ENCODE measurements at places on chromosomes 5 and 9. TPM values are rescaled to one million over a fixed set of nuclear protein-coding genes. Genes with fewer than 3 reads are reported as not detected.
A peak's percentile ranks its signal among the peaks of the same experiment; 100 is the strongest.

- H3K27ac ChIP-seq: no peak overlapping the region
- DNase-seq: no peak
- no peaks in the 10 kb centered on the region for H3K27me3 ChIP-seq
- no peaks in the 10 kb centered on the region for H3K4me1 ChIP-seq
Observed at GRCh38 chr5:94903726-94904125, 285.3 kb downstream of the SLF1 start.

- no peak overlapping the region for H3K4me3 ChIP-seq
- DNase-seq: no peak
- H3K36me3 ChIP-seq: no peaks in the 10 kb centered on the region
- no peaks in the 10 kb centered on the region for H3K27me3 ChIP-seq
- no peaks in the 10 kb centered on the region for H3K4me1 ChIP-seq
- no peak overlapping the region for H3K27ac ChIP-seq
Observed at GRCh38 chr9:113668061-113668460, 204.5 kb downstream of the RGS3 start.

DNA sequence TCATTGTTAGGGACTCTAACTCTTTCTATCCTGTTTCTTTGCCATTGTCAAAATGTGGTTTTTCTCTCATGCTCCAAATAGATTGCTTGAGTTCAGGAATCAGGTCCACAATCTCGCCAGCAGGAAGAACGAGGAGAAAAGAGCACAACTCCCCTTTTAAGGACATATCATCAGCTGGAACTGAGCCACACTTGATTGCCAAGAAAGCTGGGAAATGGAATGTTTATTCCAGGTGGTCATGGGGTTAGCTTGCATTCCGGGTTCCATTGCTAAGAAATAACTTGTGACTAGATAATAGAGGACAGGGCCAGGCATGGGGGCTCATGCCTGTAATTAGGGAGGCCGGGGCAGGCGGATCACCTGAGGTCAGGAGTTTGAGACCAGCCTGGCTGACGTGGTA, 32.4 kb upstream of the C9orf57 start:
- no peaks in the 10 kb centered on the region for H3K4me1 ChIP-seq
- no peaks in the 10 kb centered on the region for H3K36me3 ChIP-seq
- no peaks in the 10 kb centered on the region for H3K27me3 ChIP-seq
- no peak overlapping the region for H3K27ac ChIP-seq
- DNase-seq: no peak

- DNase-seq: no peak
- H3K27me3 ChIP-seq: no peaks in the 10 kb centered on the region
- H3K27ac ChIP-seq: no peak overlapping the region
- no peak overlapping the region for H3K4me3 ChIP-seq
- no peaks in the 10 kb centered on the region for H3K36me3 ChIP-seq
- no peaks in the 10 kb centered on the region for H3K4me1 ChIP-seq
Observed at GRCh38 chr5:45509371-45509770, 186.8 kb downstream of the HCN1 start.

DNA sequence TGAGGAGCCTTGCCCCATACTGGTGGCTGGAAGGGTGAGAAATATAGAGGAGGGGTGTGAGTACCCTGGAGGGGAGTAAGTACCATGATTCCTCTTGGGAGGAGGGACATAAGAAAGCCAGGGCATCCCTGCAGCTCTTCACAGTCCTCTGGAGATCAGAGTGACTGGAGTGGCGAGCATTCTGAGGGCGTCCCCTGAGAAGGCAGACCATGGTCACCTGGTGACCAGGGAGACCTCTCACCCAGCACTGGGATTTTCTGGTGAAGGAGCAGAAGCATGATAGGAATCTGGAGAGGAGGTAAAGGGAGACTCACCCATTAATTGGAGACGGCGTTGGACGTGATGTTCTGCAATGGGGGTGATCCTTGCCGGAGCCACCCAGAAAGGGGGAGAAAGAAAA, 27.7 kb upstream of the GPX3 start:
- no peaks in the 10 kb centered on the region for H3K4me1 ChIP-seq
- H3K4me3 ChIP-seq: no peak overlapping the region
- H3K27ac ChIP-seq: no peak overlapping the region
- H3K27me3 ChIP-seq: no peaks in the 10 kb centered on the region
- no peak for DNase-seq

- H3K27me3 ChIP-seq: no peaks in the 10 kb centered on the region
- DNase-seq: no peak
- no peak overlapping the region for H3K27ac ChIP-seq
- H3K36me3 ChIP-seq: no peaks in the 10 kb centered on the region
- no peaks in the 10 kb centered on the region for H3K4me1 ChIP-seq
Observed at GRCh38 chr5:96595300-96596090, 66.7 kb upstream of the CAST start.

DNA sequence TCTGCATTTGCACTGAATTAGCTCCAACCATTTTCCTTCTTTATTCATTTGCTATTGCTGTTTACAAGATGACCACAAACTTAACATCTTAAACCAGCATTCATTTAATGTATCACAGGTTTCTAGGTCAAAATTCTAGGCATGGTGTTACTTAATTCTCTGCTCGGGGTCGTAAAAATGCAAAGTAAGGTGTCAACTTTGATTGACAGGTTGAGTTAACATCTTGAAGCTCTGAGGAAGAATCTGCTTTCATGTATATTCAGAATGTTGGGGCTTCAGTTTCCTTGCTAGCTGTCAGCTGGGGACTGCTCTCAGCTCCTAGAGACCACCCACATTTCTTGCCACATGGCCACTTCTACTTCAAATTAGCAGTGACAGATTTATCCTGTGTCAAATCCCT, 348.7 kb upstream of the GRIN3A start:
- no peak overlapping the region for H3K27ac ChIP-seq
- no peaks in the 10 kb centered on the region for H3K27me3 ChIP-seq

DNA sequence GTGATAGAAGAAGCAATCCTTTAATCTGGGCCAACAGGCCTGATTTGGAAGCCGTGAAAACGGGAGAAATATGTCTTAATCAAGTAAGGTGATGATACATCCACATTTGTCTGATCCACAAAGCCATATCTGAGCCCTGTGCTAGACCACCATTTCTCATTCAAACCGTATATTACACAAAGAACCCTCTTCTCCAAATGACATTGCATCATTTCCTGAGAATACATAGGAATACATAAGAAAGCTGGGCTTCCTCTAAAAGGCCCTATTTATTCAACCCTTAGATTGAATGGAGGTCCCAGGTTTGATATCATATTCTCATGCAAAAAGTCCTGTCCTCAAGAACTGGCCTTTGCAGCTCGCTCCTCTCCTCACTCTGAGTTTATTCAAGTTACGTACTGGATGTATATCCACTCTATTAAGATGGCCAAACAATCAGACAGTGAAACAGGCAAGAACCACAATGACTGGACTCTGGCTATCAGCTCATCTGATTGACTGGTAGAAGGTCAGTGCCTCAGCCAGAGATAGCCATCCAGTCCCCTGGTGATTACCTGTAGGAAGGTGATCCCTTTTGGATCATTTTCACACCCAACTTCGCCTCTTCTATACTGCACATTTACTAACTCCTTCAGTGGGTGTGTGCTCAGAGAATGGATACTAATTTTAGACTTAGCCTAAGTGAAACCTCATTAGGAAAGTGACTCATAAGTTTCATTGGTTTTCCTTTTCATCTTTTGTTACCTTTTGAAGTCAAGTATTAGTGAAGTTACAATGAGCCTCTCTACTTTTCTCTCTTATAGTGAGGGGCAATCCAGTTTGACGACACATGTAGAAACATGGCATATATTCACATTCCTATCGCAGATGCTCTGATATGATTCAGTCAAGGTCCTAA, 167.6 kb upstream of the WWC1 start:
- no peak for DNase-seq
- H3K4me1 ChIP-seq: no peaks in the 10 kb centered on the region
- no peaks in the 10 kb centered on the region for H3K27me3 ChIP-seq
- no peak overlapping the region for H3K4me3 ChIP-seq
- no peak overlapping the region for H3K27ac ChIP-seq

DNA sequence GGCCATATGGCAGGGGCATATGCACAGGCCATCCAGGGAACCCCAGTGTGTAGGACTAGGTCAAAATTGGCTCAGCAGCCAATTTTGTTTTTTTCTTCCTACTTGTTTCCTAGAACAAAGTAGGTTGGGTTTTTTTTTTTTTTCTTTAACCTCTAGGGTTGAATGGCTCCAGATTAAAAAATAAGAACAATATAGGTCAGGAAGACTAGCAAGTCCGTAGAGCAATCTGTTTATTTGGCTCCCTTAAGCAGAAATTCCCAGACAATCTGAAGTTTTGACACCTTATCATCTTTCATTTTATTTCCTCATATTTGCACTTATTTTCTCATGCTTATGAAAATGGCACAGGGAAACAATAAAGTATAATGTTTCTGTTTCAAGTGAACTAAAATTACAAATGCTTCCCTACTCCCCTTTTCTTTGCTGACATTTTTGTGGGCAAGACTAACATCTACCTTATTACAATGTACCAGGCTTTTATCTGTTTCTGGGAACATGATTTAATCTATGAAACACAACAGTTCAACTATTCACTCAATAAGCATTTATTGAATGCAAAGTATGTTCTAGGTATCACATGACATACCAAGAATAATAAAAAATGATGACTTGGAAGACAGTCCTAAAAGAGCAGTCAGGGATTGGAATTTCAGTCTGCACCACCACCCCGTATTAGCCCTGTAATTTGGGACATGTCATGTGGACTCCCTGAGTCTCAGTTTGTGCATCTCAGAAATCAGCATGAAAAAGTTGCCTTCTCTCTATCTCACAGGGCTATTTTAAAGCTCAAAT, 30.5 kb downstream of the TLR4 start:
- H3K4me1 ChIP-seq: no peaks in the 10 kb centered on the region
- DNase-seq: no peak
- H3K27ac ChIP-seq: no peak overlapping the region
- H3K27me3 ChIP-seq: no peaks in the 10 kb centered on the region

DNA sequence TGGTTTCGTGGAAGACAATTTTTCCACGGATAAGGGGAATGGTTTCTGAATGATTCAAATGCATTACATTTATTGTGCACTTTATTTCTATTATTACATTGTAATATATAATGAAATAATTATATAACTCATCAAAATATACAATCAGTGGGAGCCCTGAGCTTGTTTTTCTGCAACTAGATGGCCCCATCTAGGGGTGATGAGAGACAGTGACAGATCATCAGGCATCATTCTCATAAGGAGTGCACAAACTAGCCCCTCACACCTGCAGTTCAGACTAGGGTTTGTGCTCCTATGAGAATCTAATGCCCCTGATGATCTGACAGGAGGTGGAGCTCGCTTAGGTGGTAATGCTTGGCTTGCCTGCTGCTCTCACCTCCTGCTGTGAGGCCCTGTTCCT, 6.4 kb downstream of the ISCA1 start:
- H3K36me3 ChIP-seq: peaks cover 14% of the 10 kb centered on the region
- no peak overlapping the region for H3K4me3 ChIP-seq
- no peak overlapping the region for H3K27ac ChIP-seq
- H3K4me1 ChIP-seq: peaks cover 5% of the 10 kb centered on the region
- H3K27me3 ChIP-seq: no peaks in the 10 kb centered on the region
- DNase-seq: no peak

DNA sequence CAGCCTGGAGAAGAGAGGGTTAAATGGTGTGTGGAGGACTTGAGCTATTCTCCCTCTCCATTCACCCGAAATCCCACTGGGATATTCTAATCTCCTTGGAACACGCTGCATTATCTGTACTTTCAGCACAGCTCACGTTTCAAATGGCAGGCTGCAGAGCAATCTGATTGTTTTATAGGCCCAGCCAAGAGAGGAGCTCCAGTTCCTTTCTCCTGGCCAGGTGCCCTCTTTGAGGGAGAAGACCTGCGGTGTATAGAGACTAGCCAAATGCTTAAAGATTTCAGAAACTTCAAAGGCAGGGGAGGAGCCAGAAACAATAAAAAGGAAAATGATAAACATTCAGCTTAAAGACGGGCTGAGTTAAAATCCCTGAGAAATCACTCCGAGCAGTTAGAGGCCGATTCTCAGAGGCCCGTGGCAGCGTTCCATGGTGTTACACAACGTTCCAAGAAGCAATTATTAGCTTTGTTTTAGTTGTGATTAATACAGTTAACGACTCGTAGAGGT, 564.0 kb upstream of the KLF4 start:
- DNase-seq: peak; percentile 52
- H3K36me3 ChIP-seq: no peaks in the 10 kb centered on the region
- H3K27ac ChIP-seq: no peak overlapping the region
- peaks cover 8% of the 10 kb centered on the region for H3K4me1 ChIP-seq
- H3K27me3 ChIP-seq: no peaks in the 10 kb centered on the region
- H3K4me3 ChIP-seq: no peak overlapping the region

GRCh38 chr5:178899289-178899688, 3.6 kb downstream of the ZFP2 start:
- H3K4me1 ChIP-seq: peaks cover 4% of the 10 kb centered on the region
- no peaks in the 10 kb centered on the region for H3K27me3 ChIP-seq
- DNase-seq: no peak
- no peak overlapping the region for H3K4me3 ChIP-seq

GRCh38 chr9:137982200-137982599, 104.6 kb downstream of the CACNA1B start:
- no peak overlapping the region for H3K4me3 ChIP-seq
- no peak overlapping the region for H3K27ac ChIP-seq
- no peaks in the 10 kb centered on the region for H3K36me3 ChIP-seq

DNA sequence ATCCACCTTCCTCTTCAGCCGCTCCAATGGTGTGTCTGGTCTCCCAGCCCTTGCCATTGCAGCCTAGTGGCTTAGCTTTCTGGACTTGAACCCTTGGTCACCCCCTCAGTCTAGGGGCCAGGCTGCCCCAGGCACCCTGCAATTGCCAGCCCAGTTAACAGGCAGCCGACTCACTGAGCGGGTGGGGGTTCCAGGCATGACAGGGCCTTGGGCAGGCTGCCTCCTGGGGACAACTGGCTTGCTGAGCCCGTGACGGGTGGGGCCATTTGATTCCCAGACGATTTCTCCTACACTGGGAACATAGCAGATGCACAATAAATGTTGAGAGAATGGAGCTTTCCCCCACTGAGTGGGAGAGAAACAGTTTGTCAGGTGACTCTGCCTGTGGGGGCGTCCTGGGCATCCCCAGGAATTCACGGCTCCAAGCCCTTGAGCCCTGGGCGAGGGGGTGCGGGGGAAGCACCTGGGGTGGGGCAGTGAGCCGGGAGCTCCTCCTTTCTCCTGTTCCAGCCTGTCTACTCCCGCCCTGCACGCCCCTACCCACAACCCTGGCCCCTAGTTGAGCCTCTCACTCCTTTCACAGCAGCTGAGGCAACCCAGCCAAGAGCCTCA, 12.6 kb upstream of the AQP7 start:
- no peak overlapping the region for H3K4me3 ChIP-seq
- H3K4me1 ChIP-seq: peaks cover 16% of the 10 kb centered on the region
- no peaks in the 10 kb centered on the region for H3K27me3 ChIP-seq
- H3K36me3 ChIP-seq: no peaks in the 10 kb centered on the region
- H3K27ac ChIP-seq: peak overlapping the region; percentile 36

KLF9 gene
- total RNA-seq: 28.8 TPM

UNC13B gene
- 26.7 TPM for total RNA-seq

ZNF354B gene
- 4.4 TPM for total RNA-seq

OR4F3 gene
- not detected for total RNA-seq

PCDHGA9 gene
- 2.1 TPM for total RNA-seq

ORM1 gene
- 0.38 TPM for total RNA-seq

SVEP1 gene
- 3.9 TPM for total RNA-seq
